ENCODE measurements at places on chromosomes 6 and 20.
A peak's percentile ranks its signal among the peaks of the same experiment; 100 is the strongest.

DNA sequence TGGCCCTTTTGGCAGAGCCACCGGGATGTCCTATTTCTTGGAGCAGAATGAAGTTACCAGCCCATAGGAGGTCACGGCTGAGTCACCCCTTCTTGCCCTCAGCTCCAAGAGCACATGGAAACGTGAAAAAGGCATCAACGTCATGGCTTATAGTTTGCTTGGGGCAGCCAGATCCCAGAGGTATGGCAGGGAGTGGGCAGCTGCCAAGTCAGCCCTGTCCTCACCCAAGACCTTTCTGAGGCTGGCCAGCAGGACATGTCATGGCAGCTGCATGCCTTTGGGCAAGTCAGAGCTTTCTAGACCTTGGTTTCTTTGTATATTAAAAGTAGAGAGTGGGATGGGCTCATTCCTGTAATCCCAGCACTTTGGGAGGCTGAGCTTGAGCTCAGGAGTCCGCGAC, 8.2 kb upstream of the MDFI start:
- DNase-seq, result no peak

GRCh38 chr6:31821301-31822035, 6.1 kb upstream of the HSPA1B start:
- DNase-seq, result no peak

DNA sequence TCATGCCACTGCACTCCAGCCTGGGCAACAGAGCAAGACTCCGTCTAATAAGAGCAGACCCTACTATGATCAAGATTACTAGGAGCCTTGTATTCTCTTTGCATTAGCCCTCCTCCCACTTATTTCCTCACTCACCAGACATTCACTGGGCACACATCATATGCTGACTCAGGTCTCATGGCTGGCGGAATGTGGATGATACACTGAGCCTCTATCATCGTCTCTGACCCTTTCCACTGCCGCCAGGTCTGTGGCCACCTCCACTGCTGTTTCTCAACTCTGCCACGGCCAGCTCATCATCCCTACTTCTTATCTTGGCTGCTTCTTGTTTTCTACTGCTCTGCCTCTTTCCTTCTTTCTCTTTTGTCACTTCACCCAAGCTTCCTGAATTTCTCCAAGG, 161.0 kb downstream of the BACH2 start:
- no peak for DNase-seq

- peak; percentile 57 for DNase-seq
Measured at GRCh38 chr6:144912474-144912873, 627.3 kb downstream of the UTRN start.

DNA sequence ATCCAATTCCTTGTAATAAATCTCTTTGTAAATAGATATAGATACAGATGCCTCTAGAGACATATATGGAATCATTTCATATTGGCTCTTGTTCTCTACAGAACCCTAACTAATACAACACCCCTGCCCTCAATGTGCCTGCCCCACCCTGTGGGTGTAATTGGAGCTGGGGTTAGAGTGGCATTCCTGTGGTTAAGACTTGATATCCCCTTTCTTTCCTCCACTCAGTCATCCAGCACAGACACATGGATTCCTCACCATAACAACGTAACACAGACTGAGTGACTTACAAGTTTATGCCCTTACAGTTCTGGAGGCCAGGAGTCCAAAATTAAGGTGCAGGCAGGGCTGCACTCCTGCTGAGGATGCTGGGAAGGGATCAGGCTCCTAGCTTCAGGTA, 42.8 kb downstream of the C6orf118 start:
- DNase-seq, result no peak

DNA sequence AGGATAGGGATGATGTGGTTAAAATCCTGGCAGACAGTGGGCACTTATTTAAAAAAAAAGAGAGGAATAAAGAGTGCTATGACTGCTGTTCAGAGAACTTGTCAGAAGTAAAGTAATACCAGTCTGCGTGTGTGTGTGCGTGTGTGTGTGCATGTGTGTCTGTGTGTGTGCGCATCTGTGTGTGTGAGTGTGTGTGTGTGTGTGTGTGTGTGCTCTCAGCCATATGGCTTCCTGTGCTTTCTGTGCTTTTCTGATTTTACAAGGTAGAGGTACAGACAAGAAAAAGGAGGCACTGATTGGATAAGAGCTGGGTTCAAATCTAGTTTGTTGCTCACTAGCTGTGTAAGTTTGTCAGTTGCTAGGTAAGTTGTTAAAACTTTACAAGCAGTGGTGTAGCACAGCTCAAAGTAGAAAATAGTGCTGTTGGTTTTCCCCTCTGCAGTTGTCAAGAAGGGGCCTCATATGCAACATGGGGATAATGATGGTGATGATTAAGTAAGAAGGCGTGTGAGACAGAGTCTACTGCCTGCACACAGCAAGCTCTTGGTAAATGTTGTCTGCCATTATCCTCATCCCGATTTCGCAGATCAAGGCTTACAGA, 155.3 kb upstream of the ZNF217 start:
- no peak for DNase-seq

DNA sequence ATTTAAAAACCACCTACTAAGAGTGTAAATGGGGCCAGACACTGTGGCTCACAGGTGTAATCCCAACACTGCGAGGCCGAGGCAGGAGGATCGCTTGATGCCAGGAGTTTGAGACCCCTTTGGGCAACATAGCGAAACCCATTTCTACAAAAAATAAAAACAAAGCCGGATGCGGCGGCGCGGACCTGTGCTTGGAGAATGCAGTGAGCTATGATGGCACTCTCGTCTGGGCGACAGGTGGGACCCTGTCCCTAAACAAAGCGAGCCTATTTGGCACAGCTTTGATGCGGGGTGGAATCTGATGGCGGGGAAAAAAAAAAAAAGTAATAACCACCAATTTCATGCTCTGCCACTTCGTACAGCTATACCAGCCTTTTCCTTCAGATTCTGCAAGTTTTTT, 1.1 kb downstream of the TCP1 start:
- no peak for DNase-seq

DNA sequence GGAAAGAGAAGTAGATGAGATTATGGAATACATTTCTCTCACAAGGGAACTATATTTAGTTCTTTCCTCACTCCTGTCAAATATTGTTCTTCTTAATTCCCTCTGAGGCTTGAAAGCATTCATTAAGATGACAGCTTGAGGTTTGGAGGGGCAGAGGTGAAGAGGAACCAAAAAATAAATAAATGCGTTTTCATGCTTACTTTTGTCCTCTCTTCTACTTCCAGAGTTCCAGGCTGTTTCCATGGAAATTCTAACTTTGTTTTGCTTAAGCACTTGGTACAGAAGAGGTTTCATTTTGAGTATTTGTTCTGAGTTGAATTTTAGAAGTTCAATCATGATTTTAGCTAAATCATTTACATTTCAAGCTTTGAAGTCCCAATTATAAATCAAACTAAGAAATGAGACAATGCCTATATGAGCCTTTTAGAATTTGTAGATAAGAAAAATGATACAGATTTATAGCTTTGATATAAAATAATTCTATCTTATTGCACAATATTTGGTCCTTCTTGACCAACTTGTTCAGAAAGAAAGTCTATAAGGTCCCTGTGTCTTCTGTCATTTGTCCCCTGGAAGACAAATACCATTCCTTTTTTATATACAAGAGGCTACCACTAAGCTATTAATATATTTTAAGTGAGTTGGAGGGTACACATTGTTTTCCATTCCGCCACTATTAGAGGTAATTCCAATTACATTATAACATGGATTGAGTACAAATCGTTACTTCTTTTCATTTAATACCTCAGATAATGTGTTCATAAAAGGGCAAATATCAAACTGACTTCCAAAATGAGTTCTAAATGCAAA, 16.3 kb downstream of the RBM24 start:
- DNase-seq, result no peak

DNA sequence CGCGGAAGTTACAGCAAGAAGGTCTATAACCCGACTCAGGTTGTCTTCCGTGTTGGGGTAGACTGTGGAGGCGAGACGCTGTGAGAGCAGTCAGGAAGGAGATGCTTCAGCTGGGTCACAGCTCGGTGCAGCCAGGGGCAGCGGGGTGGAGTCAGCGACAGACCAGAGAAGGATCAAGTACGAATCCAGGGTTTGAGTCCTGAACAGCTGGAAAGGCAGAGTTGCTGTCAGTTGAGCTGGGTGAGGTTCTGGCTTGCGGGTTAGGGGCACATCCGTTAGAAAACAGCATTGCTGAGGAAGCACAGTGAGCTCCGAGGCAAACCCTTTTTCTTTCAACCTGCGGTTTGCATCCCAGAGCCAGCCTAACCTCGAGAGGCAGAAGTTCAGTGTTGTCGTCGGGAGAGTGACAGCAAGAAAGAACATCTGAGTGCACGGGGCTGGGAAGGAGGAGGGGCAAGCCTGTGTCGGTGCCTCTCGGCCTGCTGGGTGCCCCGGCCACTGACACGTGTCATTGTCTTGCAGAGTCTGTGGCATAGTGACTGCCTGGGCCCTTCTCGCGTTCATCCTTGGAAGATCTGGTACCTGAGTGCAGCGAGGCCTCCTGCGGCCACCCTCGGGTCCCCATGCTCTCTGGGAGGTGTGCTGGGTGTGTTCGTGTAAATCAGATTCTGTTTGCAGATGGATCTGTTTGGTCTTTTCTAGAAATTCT, 20.0 kb downstream of the PNLDC1 start:
- DNase-seq, result no peak

DNA sequence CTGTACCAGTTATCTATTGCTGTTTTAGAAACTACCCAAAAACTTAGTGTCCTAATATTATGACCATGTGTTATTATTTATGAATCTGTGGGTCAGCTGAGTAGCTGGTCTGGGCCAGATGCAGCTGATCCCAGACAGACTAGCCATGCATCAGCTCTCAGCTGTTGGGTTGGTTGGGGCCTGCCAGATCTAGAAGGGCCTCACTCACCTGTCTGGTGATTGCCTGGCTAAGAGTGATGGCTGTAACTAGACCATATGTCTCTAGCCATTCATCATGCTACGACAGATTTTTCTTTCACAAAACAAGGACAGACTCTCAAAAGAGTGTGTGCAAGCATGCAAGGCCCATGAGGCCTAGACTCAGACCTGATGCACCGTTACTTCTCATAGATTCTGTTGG, 403.2 kb downstream of the SAMD5 start:
- DNase-seq, result no peak

DNA sequence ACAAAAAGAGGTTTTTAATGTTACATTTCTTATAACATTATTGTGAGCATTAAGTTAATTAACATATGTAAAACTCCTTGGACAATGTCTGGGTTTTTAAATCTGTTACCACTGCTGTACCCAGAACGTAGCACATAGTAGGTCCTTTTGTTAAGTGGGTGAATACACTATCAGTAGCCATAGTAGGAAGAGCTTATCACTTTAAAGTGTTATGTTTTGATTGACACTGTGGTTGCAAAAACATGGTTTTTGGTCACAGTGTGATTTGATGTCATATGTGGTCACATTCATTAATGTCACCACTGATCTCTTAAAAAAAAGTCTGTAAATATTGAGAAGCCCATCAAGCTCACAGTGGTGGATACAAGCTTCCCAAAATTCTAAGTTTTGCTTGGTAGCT, 160.7 kb downstream of the PLCB1 start:
- DNase-seq, result no peak

DNA sequence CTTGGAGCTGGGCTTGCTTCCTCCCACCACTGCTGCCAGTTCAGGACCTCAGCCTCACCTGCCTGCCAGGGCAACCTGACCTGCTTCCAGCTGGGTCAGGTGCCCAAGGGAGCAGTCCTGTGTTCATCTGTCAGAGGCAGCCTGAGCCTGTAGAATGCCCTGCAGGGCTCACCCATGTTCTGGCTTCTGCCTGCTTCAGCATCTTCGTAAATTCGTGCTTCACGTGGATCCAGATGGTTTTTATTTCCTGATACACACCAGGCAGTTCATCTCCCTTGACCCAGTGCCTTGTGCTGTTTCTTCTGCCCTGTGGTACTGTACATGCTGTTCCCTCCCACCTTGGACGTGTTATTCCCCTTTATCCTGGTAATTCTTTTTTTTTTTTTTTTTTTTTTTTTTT, 50.2 kb downstream of the ARID1B start:
- DNase-seq, result no peak

DNA sequence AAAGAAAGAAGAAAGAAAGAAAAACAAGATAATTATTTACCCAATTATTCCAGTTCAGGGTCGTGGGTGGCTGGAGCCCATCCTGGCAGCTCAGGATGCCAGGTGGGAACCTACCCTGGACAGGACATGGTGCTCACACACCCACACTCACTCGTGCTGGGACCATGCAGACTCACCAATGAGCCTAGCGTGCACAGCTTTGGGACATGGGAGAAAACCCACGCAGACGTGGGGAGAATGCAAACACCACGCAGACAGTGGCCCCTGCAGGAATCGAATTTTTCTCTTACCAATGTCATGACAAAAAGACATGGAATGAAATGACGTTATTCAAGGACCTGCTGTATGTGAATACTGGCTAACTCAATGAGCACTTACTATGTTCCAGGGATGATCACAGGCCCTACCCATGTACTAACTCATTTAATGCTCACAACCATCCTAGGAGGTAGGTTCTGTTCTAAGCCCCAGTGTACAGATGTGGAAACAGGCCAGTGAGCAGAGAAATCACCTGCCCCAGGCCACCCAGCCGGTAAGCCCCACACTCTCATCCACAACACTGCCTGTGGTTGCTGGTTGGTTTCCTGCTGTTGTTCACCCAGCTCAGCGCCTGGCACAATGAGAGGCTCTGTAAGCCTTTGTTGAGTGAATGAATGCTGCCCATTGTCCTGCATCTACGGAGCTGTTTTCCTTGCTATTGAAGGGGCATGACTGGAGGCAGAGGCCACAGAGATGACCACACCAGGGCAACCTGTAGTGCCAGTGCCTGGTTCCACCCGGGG, 6.8 kb upstream of the PI16 start:
- DNase-seq, result no peak

- DNase-seq, result no peak
Measured at GRCh38 chr20:16479666-16480065, 93.6 kb downstream of the KIF16B start.

DNA sequence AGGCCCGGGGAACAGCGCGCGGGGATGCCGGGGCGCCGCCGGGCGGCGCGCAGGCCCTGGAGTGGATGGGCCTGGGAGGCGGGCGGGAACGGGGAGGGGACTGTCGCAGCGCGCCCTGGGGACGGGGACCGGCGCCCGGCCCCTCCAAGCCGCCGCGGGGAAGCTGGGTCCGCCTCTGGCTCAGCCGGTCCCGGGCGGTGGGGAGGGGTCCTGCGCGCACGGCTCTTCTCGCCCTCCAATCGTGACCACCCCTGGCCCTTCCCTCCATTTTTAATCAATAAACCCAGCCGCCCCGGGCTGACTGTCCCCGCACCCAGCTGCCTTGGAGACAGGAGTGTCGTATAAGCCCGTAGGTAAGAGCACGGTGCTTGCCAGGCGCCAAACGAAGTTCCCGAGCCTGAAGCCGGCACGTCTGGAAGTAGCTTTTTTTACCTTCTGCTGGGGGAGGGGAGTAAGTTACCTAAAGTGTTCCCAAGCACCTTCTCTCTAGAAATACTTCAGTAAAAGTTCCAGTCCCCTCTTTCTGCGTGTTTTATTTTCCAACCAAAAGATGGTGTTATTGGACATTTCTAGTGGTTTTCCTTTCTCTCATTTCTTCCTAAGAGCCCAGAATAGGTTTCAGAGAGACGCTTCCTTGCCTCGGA, 780 bp upstream of the TAF4 start:
- DNase-seq, result no peak

DNA sequence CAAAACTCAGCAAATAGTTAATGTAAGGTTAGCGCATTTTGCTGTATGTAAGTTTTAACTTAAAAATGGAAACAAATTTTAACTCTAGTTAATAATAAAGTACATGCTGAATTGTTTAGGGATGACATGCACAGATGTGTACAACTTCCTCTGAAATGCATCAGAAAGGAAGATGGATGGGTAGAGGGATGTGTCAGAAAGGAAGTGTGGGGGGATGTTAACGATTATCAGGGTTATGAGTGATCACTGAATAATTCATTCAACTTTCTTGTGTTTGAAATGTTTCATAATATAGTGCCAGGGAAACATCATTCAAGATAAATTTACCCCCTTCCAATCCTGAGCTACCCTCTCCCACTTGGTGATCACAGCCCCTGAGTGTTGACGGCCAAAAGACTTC, 87.6 kb downstream of the FOXA2 start:
- no peak for DNase-seq
